ENCODE measurements at places on chromosomes 4 and X. TPM values are rescaled to one million over a fixed set of nuclear protein-coding genes. Genes with fewer than 3 reads are reported as not detected.

- H3K27me3 ChIP-seq: no peaks in the 10 kb centered on the region
- no peak for DNase-seq
- no peaks in the 10 kb centered on the region for H3K36me3 ChIP-seq
- H3K27ac ChIP-seq: no peak overlapping the region
- H3K4me3 ChIP-seq: no peak overlapping the region
Measured at GRCh38 chr4:19025031-19025430, 1003.5 kb upstream of the LCORL start.

- no peak for DNase-seq
- H3K36me3 ChIP-seq: no peaks in the 10 kb centered on the region
- H3K27ac ChIP-seq: no peak overlapping the region
Measured at GRCh38 chr4:81346719-81347118, 125.0 kb downstream of the RASGEF1B start.

- H3K27ac ChIP-seq: no peak overlapping the region
- H3K27me3 ChIP-seq: no peaks in the 10 kb centered on the region
- no peak for DNase-seq
- H3K36me3 ChIP-seq: no peaks in the 10 kb centered on the region
Measured at GRCh38 chr4:131093303-131093702, 1997.4 kb downstream of the C4orf33 start.

DNA sequence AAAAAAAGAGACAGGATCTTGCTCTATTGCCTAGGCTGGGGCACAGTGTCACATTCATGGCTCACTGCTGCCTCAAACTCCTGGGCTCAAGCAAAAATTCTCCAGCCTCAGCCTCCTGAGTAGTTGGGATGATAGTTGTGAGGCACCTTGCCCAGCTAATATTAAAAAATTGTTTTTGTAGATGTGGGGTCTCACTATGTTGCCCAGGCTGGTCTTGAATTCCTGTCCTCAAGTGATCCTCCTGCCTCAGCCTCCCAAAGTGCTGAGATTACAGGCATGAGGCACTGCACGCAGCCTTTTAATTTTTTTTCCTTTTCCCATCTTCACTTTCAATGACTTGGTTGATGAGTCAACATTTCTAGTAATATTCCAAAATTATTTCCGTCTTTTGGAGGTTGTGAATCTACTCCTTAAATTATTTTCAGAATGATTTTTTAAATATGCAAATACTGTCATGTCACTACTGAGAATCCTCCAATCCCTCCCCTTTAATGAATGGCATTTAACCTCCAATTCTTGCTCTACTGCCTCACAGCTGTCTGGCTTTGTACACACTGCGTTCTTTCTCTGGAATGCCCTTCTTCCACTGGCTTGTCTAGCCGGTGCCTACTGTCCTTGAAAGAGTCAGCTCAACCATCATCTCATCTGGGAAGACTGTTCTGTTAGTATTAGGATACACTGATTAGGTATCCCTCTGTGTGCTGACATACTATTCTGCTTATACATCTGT, 27.5 kb upstream of the DCTD start:
- no peaks in the 10 kb centered on the region for H3K27me3 ChIP-seq
- no peaks in the 10 kb centered on the region for H3K4me1 ChIP-seq

GRCh38 chr4:48653217-48654014, 126.7 kb downstream of the FRYL start:
- H3K36me3 ChIP-seq: no peaks in the 10 kb centered on the region
- peaks cover 12% of the 10 kb centered on the region for H3K4me1 ChIP-seq
- H3K27me3 ChIP-seq: no peaks in the 10 kb centered on the region
- peak overlapping the region; percentile 14 for H3K27ac ChIP-seq
- H3K4me3 ChIP-seq: peak overlapping the region; percentile 64

FGG gene
- total RNA-seq: not detected

DNA sequence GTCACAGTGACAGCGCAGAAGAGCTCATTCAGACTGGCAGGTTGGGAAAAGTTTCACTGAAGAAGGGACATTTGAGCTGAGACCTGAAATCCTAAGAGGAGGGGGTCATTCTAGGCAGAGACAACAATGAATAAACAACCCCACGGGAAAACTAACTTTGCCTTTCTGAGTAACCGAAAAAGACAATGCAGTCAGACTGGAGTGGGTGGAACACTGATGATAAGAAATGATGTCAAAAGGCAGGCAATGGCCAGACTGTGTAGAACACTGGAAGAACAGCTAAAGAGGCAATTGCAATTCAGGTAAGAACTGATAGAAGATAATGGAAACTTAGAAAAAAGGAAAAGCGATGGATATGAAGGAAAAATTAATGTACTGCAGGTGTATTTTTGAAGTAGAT, 73.8 kb downstream of the CHIC2 start:
- no peak for DNase-seq
- H3K36me3 ChIP-seq: no peaks in the 10 kb centered on the region
- H3K4me3 ChIP-seq: no peak overlapping the region
- no peaks in the 10 kb centered on the region for H3K27me3 ChIP-seq
- H3K4me1 ChIP-seq: no peaks in the 10 kb centered on the region

DNA sequence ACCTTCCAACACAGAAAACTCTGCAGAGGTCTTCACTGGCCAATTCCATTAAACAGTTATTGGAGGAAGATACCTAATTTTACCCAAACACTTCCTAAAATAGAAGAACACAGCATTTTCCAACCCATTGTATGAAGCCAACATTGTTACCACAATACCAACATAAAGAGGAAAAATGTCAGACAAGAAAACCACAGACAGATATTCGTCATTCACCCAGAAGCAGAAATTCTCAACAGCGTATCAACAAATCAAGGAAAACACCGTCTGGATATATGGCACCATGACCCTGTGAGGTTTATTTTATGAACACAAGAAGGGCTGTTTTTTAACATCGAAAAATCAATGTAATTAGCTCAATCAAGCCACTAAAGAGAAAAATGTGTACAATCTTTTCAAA, 255.6 kb downstream of the ASMT start:
- no peak overlapping the region for H3K4me3 ChIP-seq
- no peak for DNase-seq
- no peaks in the 10 kb centered on the region for H3K4me1 ChIP-seq
- H3K36me3 ChIP-seq: no peaks in the 10 kb centered on the region
- H3K27me3 ChIP-seq: no peaks in the 10 kb centered on the region
- no peak overlapping the region for H3K27ac ChIP-seq

DNA sequence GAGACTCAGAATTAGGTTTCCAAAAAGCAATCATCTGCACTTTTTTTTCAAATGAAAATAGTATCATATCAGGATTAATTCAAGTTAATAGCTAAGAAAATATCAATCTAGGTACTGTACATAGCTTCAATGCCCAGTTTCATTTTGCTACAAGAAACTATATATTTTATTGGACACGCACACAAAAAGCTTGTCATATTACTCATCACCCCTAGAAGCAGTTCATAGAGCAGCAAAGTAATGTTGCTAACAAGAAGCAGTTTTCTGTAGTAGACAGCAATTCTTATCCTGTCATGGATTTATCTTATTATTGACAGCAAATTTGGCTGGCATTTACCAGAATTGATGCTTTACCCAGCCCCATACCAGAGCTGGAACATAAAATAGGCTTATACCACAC, 52.3 kb upstream of the LSM6 start:
- H3K27ac ChIP-seq: no peak overlapping the region
- no peaks in the 10 kb centered on the region for H3K36me3 ChIP-seq
- DNase-seq: no peak
- H3K4me1 ChIP-seq: no peaks in the 10 kb centered on the region
- H3K4me3 ChIP-seq: no peak overlapping the region

IBSP gene
- not detected for total RNA-seq

DNA sequence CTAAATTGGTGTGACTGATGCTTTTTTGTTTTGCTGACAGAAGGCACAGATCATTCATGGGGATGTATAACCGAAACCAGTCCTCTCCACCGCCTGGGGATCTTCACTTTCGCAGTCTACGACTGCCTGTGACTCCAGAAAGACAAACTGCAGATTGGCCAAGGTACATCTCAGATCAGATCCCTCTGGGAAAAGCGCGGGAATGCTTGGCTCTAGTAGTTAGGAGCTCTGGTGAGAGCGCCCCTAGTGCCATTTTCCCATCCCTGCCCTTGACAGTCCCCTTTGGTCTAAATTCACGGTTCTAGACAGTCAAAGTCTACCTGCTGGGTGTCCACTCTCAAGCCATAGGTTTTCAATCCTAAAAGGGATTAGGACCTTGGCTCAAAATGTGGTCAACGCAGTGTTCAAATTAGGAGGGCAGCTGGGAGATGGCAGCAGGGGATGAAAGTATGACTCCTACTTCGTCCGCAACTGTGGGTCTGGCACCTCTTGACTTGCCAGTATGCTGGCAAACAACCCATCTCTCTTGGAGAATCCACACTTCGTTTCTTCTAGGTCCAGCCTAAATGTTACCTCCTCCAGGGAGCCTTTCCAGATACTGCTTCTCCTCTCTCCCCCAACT, 6.9 kb upstream of the HAND2 start:
- H3K27me3 ChIP-seq: no peaks in the 10 kb centered on the region
- H3K4me3 ChIP-seq: no peak overlapping the region
- H3K4me1 ChIP-seq: no peaks in the 10 kb centered on the region
- DNase-seq: no peak
- peak overlapping the region; percentile 74 for H3K27ac ChIP-seq

SH2D1A gene
- 0.78 TPM for total RNA-seq

DNA sequence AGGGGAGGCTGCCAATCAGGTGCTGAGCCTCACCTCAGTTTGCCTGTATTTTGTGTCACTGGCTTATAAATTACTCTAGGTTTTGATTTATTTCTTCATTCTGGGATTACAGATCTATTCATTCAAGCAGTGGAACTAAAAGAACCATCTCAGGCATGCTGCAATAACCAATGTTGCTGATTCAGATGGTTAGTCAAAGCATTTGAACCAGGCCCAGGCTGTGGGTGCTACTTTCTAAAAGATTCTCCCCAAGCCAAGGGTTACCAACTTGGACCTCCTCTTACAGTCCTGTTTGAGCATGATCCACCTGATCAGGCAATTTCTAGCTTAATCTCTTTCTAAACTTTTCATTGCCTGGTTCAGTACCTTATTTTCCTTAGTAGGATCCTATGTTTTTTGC, 67.2 kb downstream of the TMEM131L start:
- no peak overlapping the region for H3K27ac ChIP-seq
- no peaks in the 10 kb centered on the region for H3K27me3 ChIP-seq
- no peak for DNase-seq
- no peaks in the 10 kb centered on the region for H3K36me3 ChIP-seq
- no peak overlapping the region for H3K4me3 ChIP-seq

ZNF185 gene
- 13.5 TPM for total RNA-seq

DNA sequence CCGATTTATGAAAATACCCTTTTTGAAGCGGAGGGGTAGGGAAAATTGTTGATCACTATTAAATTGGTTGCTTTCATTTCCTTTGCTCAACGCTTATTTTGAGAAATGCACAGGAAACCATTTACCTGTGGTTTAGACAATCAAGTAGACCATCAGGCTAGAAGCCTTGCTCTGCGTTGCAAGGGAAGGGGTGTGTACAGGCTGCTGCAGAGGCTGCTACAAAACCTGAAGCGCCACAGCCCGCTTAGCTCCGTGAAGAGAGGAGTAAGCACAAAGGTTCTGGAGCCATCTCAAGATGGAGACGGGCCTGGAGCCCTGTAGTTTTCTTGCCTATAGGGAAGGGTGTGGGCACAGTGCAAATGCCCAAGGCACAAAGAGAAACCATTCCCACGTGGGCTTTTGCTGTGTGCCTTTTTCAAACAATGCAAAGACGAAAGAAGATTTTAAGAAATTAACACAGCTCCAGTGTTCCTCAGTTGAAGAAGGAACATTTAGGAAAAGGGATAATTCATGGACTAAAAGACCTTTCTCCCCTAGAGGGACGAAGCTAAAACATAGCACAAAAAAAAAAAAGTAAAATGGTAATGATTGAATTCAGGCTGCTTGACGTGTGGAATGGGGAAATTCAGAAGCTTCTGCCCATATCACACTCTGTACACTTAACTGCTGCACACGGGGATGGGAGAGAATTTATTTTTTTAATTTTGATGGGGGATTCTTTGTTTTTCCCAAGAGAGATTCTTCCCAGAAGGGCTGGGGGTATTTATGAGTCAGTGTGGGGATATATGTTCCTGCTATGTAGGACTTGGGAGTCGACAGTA, 3.5 kb downstream of the TMSB4X start:
- H3K36me3 ChIP-seq: no peaks in the 10 kb centered on the region
- no peaks in the 10 kb centered on the region for H3K27me3 ChIP-seq
- peak overlapping the region; percentile 41 for H3K4me3 ChIP-seq
- peak overlapping the region; percentile 16 for H3K27ac ChIP-seq
- H3K4me1 ChIP-seq: peaks cover 2% of the 10 kb centered on the region

DNA sequence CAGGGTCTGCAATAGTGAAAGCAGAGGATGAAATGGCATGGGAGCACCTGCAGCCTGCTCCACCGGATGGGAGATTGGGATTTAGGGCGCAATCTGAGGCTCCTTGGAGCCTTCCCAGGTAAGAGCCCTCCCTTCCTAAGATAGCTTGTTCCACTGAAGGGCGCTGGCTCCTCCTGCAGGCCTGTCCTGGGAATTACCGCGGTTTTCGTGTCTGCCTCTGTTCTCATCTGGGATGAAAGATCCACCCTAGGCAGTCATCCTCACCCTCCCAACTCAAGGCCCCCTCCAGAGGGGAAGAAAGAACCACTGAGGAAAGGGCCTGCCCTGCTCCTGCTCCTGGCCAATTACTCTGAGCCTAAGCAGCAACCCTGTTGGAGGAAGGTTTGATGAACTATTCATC, 547.5 kb downstream of the SMARCA1 start:
- H3K4me1 ChIP-seq: no peaks in the 10 kb centered on the region
- no peak overlapping the region for H3K4me3 ChIP-seq
- DNase-seq: no peak
- H3K36me3 ChIP-seq: no peaks in the 10 kb centered on the region
- no peak overlapping the region for H3K27ac ChIP-seq
- H3K27me3 ChIP-seq: no peaks in the 10 kb centered on the region

IL9R gene
- 0.30 TPM for total RNA-seq

ZCCHC18 gene
- 1.6 TPM for total RNA-seq

- DNase-seq: no peak
- H3K36me3 ChIP-seq: no peaks in the 10 kb centered on the region
- no peaks in the 10 kb centered on the region for H3K27me3 ChIP-seq
- no peak overlapping the region for H3K4me3 ChIP-seq
Measured at GRCh38 chr4:24632011-24632410, 47.7 kb upstream of the DHX15 start.
